Stimulated activated CD8-positive, alpha-beta memory T cell treated with anti-CD3 and anti-CD28 coated beads, Interleukin-15, amount 100 ng/mL, for 24 hours (primary cell): ENCODE measurements at places on chromosomes 12 and 14.

DNA sequence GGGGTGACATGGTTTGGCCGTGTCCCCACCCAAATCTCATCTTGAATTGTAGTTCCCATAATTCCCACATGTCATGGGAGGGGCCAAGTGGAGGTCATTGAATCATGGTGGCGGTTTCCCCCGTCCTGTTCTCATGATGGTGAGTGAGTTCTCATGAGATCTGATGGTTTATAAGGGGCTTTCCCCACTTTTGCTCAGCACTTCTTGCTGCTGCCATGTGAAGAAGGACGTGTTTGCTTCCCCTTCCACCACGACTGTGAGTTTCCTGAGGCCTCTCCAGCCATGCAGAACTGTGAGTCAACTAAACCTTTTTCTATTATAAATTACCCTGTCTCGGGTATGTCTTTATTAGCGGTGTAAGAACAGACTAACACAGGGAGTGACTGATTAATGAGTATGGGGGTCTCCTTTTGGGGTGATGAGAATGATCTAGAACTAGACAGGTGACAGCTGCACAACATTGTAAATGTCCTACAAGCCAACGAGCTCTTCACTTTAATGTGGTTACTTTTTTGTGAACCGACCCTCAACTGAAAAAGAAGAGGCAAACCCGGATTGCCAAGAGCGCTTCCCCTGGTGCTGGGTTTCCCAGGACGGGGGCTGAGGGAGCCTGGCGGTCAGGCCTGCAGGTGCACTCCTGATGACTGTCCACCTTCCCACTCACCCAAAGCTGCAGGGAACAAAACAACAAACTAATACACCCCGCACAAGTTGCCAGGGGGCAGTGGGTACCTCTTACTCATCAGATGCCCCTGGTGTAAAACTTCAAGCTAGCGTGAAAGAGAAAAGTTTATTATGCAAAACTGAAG is 90.1 kb downstream of the NCOR2 start:
- no peak for DNase-seq

- no peak for DNase-seq
These were observed 155.9 kb upstream of the RBM19 start for GRCh38 chr12:114122016-114122415.

- no peak for DNase-seq
These were observed 52.9 kb upstream of the CCND2 start for GRCh38 chr12:4220536-4221257.

GRCh38 chr14:35576856-35577255 is 42.9 kb downstream of the INSM2 start:
- no peak for DNase-seq

GRCh38 chr12:95625012-95625411 is 73.7 kb upstream of the USP44 start:
- no peak for DNase-seq

DNA sequence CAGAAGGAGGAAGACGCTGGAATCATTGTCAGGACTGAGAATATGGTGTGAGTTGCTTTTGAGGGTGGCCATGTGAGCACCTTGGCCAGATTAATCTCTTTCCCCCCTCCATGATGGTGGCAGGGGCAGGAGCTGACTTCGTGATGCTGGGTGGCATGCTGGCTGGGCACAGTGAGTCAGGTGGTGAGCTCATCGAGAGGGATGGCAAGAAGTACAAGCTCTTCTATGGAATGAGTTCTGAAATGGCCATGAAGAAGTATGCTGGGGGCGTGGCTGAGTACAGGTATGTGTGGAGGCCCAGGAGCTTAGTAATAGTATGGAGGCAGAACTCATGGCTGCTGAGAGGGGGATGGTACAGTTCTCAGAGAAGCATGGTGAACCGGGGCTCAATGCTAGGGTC is 4.3 kb downstream of the TINF2 start:
- no peak for DNase-seq

- DNase-seq, result no peak
These were observed 103.2 kb upstream of the PARP11 start for GRCh38 chr12:3976351-3976938.
